ENCODE measurements at places on chromosomes 6 and 20. TPM values are rescaled to one million over a fixed set of nuclear protein-coding genes. Genes with fewer than 3 reads are reported as not detected.

- no peaks in the 10 kb centered on the region for H3K36me3 ChIP-seq
- H3K27me3 ChIP-seq = no peaks in the 10 kb centered on the region
- H3K4me1 ChIP-seq = peaks cover 19% of the 10 kb centered on the region
- H3K27ac ChIP-seq = peak overlapping the region; percentile 80
- peak overlapping the region; percentile 23 for H3K4me3 ChIP-seq
Measured at GRCh38 chr20:47493175-47493962, 8.3 kb upstream of the NCOA3 start.

DNA sequence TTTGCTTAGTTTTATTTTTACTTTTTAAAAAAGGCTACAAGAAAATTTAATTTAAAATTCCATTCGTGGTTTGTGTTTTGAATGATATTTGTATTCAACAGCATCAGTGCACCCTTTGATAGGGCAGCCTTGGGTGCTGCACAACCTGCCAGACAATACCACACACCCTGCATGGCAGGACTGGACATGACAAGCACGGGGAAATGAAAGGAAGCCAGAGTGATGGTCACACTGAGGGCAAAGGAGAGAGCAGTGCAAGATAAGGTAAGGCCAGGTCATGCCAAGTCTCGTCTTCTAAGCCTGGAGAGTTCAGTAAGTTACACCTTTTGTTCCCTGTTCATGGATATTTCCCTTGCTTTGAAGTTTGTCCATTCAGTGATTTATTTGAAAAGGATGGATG, 103.0 kb downstream of the ALDH8A1 start:
- H3K4me3 ChIP-seq = no peak overlapping the region
- H3K4me1 ChIP-seq = no peaks in the 10 kb centered on the region
- H3K27ac ChIP-seq = no peak overlapping the region
- DNase-seq = no peak
- no peaks in the 10 kb centered on the region for H3K36me3 ChIP-seq

DNA sequence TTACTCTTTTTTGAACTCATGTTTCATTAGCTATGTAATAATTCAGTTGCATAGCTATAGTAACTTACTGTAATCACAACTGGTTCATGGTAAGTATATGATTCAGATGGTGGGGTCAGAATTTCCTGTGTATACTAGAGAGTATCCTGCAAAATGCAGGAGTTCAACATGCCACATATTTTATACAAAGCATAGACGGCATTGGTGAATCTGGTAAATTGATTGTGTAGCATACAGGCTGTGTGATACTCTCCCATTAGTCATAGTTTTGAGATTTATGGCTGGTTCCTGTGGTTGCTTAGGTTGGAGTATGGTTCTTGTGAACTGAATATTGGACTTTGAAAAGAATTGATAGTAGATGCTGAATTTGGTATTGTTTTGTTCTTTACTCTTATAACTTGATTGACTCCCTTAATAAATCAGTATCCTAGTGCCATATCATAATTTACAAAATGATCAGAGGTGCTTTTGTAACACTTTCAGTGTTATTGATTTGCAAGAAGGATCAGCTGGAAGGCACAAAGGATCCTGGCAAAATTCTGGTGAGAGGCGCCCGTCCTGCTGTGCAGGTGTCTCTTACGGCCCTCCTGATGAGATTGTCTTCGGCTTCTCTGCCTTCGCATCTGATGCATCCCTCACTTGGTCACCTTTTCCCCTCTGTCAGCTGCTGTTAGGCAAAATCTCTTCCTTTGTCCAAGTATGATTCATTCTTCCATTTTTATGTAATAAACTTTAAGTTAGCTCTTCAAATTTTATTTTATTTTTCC, 22.6 kb downstream of the SNX9 start:
- no peaks in the 10 kb centered on the region for H3K36me3 ChIP-seq
- no peak overlapping the region for H3K4me3 ChIP-seq
- H3K27me3 ChIP-seq = no peaks in the 10 kb centered on the region
- peak overlapping the region; percentile 53 for H3K27ac ChIP-seq
- H3K4me1 ChIP-seq = peaks cover 70% of the 10 kb centered on the region

- H3K4me3 ChIP-seq = no peak overlapping the region
- H3K4me1 ChIP-seq = peaks cover 84% of the 10 kb centered on the region
Measured at GRCh38 chr20:10578607-10579006, 95.2 kb downstream of the JAG1 start.

DNA sequence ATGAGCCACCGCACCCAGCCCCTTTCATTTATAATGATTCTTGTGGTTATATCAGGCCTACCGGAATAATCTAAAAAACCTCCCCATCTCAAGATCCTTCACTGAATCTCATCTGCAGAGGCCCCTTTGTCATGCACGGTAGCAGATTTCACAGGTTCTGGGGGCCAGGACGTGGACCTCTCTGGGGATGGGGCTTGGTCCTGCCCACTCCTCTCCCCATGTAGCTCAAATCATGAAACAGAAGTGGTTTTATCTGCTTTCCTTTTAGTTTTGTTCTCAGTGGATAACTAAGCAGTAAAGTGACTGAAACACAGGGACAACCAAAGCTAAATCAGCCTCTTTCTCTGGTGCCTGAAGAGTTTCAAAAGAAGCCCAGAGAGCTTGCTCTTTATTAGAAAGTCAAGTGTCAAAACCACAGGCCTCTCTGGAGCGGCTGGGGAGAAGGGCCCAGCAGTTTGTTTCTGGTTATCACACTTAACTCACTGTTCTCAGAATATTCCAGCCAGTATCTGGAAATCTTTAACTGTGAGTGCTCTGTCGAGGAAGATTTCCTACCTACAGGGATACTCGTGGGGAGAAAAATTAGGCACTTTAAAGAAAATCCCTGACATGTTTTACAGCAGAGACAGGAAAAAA, 60.6 kb upstream of the FAM184A start:
- H3K27me3 ChIP-seq = peaks cover 2% of the 10 kb centered on the region

GRCh38 chr6:55131616-55132015, 42.7 kb upstream of the HCRTR2 start:
- H3K27me3 ChIP-seq = peaks cover 2% of the 10 kb centered on the region
- no peaks in the 10 kb centered on the region for H3K4me1 ChIP-seq
- H3K27ac ChIP-seq = no peak overlapping the region

DNA sequence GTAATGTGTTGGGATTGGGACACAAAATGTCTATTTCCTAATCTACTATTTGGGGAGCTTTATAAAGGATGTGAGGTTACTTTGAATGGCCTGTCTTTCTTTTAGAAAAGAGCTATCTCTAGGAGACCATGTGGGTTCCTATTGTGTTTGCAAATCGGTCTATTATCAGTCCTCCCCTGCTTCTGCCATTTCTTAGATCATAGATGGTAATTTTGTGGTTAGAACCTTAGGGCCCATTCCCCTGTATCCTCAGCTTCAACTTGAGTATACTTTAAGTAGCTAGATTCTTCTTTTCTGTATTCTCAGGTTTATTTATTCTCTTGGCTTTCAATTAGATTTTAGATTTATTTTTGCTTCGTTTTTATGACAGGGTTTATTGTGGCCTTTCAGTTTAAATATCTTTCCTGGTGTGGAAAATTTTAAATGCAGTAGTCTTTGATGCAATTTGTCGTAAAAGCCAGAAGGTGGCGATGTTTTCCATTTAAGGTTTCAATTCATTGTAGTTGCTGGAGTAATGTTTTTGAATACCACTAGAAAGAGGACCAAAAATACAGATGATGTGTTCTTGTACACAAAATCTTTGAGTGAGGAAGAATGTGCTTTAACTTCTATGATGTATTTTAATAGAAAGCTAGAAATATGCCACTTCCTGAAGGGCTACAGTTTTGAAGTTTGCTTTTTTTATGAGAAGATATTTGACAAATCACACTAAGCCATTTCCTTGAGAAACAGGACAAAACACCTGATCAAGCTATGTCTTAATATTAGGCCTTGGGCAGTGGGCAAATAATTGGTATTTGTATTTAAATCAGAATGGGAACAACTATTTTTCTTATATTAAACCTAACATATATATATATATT, 20.3 kb downstream of the TBPL1 start:
- no peak overlapping the region for H3K4me3 ChIP-seq
- H3K36me3 ChIP-seq = no peaks in the 10 kb centered on the region
- H3K27ac ChIP-seq = no peak overlapping the region
- H3K27me3 ChIP-seq = no peaks in the 10 kb centered on the region
- H3K4me1 ChIP-seq = peaks cover 34% of the 10 kb centered on the region
- no peak for DNase-seq

- peaks cover 23% of the 10 kb centered on the region for H3K4me1 ChIP-seq
- H3K27me3 ChIP-seq = no peaks in the 10 kb centered on the region
- peaks cover 1% of the 10 kb centered on the region for H3K36me3 ChIP-seq
- DNase-seq = no peak
Measured at GRCh38 chr6:11684901-11685480, 93.6 kb downstream of the ADTRP start.

DNA sequence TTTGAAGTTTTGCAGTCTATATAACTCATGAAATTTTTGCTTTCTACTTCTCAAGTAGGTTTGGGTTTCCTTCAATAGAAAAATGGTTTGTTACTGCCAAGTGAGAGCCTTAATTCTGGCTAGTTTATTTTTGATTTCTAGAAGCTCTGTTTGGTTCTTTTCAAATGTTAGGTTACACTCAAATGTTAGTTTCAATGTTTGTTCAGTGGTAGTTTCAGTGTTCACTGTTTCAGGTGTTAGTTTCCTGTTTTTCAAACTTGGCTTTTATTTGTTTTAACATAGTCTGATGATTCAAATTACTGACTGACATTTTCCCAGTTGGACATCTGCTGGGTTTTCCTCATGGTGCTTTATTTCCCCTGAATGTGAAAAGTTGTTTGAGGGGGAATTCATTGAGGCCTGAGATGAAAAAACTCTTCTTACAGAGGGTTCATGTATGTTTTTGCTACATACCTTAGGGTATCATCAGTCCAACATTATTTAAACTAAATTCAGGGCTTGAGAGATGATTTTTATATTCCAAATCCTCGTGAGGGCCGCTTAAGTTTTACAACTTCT, 189.0 kb downstream of the JARID2 start:
- H3K4me3 ChIP-seq = no peak overlapping the region
- H3K27ac ChIP-seq = no peak overlapping the region
- no peak for DNase-seq
- H3K27me3 ChIP-seq = no peaks in the 10 kb centered on the region
- H3K4me1 ChIP-seq = peaks cover 48% of the 10 kb centered on the region

DNA sequence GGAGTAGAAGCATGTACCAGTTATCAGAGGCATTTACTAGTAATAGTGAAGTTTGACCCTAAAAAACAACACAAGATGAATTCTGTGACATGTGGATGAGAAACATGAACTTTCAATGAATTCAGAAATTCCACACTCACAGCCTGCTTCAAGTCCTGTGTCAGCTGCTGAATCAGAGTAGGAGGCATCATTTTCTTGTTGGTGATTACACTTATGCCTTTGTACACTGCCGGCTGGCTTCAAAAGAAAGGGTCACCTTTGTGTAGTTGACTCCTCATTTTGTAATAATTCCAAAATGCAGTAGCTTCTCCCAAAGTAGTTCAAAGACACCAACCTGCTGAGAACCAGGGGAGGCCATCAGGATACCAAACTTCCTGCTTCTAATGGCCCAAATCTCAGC, 165.5 kb downstream of the BACH2 start:
- peaks cover 20% of the 10 kb centered on the region for H3K4me1 ChIP-seq
- H3K27me3 ChIP-seq = no peaks in the 10 kb centered on the region
- no peak overlapping the region for H3K4me3 ChIP-seq
- no peaks in the 10 kb centered on the region for H3K36me3 ChIP-seq
- no peak for DNase-seq

GRCh38 chr6:20876036-20876435, 341.8 kb downstream of the CDKAL1 start:
- no peaks in the 10 kb centered on the region for H3K27me3 ChIP-seq
- peak overlapping the region; percentile 75 for H3K27ac ChIP-seq
- H3K4me3 ChIP-seq = no peak overlapping the region
- no peaks in the 10 kb centered on the region for H3K36me3 ChIP-seq
- H3K4me1 ChIP-seq = peaks cover 41% of the 10 kb centered on the region
- DNase-seq = no peak

DNA sequence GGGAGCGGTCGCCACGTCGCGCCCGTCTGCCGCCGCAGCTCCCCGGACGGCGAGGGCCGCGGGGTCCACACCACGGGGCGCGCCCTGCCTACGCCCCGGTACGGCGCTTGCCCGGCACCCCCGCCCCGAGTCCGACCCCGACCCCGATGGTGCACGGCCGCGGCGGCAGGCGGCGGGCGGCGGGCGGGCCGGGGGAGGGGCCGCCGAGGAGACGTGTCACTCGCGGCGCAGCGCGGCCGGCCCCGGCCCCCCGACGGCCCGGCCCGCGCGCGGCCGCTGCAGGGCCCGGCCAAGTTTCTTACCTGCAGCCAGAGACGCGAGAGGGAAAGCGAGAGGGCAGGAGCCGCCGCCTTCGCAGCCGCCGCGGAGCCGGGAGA, 328 bp downstream of the RRBP1 start:
- peak overlapping the region; percentile 83 for H3K27ac ChIP-seq
- H3K27me3 ChIP-seq = peaks cover 11% of the 10 kb centered on the region
- peak overlapping the region; percentile 73 for H3K4me3 ChIP-seq
- DNase-seq = no peak
- H3K4me1 ChIP-seq = peaks cover 44% of the 10 kb centered on the region
- peaks cover 14% of the 10 kb centered on the region for H3K36me3 ChIP-seq

GRCh38 chr6:70673054-70673453, 5.4 kb downstream of the SMAP1 start:
- H3K27ac ChIP-seq = no peak overlapping the region

GRCh38 chr20:14667226-14667625, 329.8 kb upstream of the FLRT3 start:
- H3K27ac ChIP-seq = no peak overlapping the region
- H3K36me3 ChIP-seq = no peaks in the 10 kb centered on the region
- H3K4me1 ChIP-seq = no peaks in the 10 kb centered on the region
- H3K27me3 ChIP-seq = no peaks in the 10 kb centered on the region
- no peak overlapping the region for H3K4me3 ChIP-seq

GRCh38 chr6:152098683-152099082, 291.2 kb downstream of the ESR1 start:
- H3K36me3 ChIP-seq = peaks cover 1% of the 10 kb centered on the region
- no peak overlapping the region for H3K27ac ChIP-seq
- no peaks in the 10 kb centered on the region for H3K27me3 ChIP-seq
- peaks cover 51% of the 10 kb centered on the region for H3K4me1 ChIP-seq
- H3K4me3 ChIP-seq = no peak overlapping the region

DNA sequence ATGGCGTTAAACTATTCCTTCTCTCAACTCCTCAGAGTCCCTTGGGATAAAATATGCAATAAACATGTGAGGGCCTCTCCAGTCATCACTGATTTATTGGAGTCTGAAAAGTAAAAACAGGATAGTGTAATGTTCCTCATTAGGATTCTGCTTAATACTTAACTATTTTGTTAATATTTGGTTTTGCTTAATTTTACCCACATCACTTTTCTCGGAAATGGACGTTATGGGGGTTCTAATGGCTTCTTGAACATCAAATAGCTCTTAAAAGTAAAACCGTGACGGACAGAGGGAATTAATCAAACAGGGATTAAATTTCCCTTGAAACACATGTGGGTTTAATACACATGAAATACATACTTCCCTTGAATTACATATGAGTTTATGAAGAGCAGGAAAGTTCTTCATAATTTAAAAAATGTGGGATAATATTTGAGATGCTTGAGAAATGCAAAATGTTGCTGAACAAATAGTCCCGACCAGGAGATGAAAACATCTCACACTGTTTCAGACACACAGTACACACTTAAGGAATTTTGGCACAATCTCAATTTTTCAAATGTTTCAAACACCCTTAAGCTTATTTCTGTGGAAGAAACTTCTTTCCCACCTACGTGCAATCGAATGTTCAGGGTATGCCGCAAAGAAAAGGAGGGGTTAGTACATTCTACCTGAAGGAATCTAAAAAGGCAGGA, 38.4 kb upstream of the EIF2S2 start:
- no peaks in the 10 kb centered on the region for H3K36me3 ChIP-seq
- H3K4me3 ChIP-seq = peak overlapping the region; percentile 1
- DNase-seq = no peak
- H3K27me3 ChIP-seq = peaks cover 2% of the 10 kb centered on the region

TRIM15 gene
- not detected for total RNA-seq

PRL gene
- not detected for total RNA-seq

PDE10A gene
- 10.4 TPM for total RNA-seq

DCBLD1 gene
- total RNA-seq = 39.3 TPM

BNIP5 gene
- total RNA-seq = not detected

SIRPD gene
- total RNA-seq = not detected

NKAIN2 gene
- total RNA-seq = 37.9 TPM

CHD6 gene
- total RNA-seq = 34.4 TPM

LST1 gene
- not detected for total RNA-seq
